Large intestine (tissue), 12 donors: ENCODE measurements at places on chromosomes 4 and X. TPM values are rescaled to one million over a fixed set of nuclear protein-coding genes. Genes with fewer than 3 reads are reported as not detected.

DNA sequence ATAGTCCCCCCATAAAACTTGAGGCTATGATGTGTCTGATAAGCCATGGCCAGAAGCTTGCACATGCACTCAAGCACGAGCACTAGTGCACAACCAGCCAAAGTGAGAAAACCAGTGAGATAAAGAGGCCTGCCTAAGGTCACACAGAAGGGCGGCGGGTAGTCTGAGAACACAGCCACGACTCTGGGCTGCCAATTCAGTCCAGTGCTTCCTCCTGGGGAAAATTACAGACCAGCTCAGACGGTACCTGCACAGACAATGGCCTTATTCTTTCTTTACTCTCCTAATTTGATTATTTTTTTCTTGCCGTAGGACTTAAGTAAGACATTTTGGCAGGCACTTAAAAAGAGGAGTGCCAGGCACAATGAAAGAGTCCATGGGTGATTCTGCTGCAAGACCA is 533.2 kb upstream of the FAT1 start:
- no peaks in the 10 kb centered on the region for H3K36me3 ChIP-seq
- no peak overlapping the region for H3K27ac ChIP-seq
- no peak overlapping the region for H3K4me3 ChIP-seq
- peaks cover 2% of the 10 kb centered on the region for H3K27me3 ChIP-seq

GRCh38 chr4:103757631-103758030 is 37.8 kb upstream of the TACR3 start:
- no peaks in the 10 kb centered on the region for H3K36me3 ChIP-seq
- no peak overlapping the region for H3K27ac ChIP-seq
- DNase-seq = no peak
- H3K27me3 ChIP-seq = no peaks in the 10 kb centered on the region
- no peak overlapping the region for H3K4me3 ChIP-seq
- H3K4me1 ChIP-seq = no peaks in the 10 kb centered on the region

- no peaks in the 10 kb centered on the region for H3K4me1 ChIP-seq
- H3K4me3 ChIP-seq = no peak overlapping the region
Observed at GRCh38 chr4:125021189-125021588, 293.6 kb upstream of the FAT4 start.

- no peaks in the 10 kb centered on the region for H3K36me3 ChIP-seq
- no peak overlapping the region for H3K4me3 ChIP-seq
- no peaks in the 10 kb centered on the region for H3K27me3 ChIP-seq
Observed at GRCh38 chr4:142549726-142550463, 296.2 kb downstream of the INPP4B start.

DNA sequence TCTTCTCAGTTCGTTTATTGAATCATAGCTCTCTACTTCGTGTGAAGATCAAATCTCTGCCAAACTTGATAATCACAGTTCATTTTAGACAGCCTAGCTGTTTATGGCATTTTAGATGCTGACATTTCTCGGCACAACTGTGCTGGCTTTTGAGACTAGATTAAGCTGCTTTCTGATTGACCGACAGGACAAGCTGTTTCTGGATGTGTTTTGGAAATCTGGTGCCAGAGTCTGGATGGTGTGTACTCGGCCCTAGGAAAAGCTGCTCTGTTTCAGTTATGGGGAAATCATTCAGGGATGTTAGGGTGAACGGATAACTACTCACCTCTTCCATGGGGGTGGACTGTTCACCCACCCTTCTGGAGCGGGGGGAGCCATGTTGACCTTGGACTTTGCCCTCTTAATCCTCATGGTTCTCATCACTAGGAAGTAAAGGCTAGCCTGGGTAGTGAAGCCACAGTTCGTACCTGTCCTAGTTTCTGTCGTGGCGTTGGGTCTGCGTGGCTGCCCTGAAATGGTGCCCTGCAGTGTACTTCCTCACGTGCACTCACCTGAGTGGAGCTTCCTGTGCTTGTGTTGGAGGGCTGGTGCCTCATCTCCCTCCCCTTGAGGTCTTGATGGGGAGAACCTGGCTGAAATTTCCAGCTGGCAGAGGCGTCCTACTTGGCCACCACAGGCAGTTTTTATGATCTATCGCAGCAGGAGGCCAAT is 13.7 kb upstream of the WDR1 start:
- H3K27me3 ChIP-seq = no peaks in the 10 kb centered on the region
- no peak for DNase-seq
- no peaks in the 10 kb centered on the region for H3K36me3 ChIP-seq
- H3K27ac ChIP-seq = no peak overlapping the region
- H3K4me3 ChIP-seq = no peak overlapping the region

DNA sequence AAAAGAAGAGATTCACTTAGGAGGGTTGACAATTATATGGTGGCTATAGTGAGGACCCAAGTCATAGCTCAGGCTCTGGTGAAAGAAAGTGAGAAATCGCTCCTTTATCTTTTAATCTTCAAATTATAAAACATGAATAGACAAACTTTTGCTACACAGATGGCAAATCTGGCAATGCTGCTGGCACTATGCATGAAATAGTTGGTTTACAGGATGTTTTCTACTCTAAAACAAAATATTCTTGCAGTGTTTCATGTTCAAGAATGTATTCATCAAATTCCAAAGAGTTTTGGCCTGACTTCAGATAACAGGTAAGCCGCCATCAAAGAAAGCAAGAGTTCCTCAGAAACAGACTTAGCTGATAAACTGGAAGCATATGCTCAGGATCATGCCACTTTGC is 801.2 kb downstream of the C4orf33 start:
- H3K4me3 ChIP-seq = no peak overlapping the region
- H3K4me1 ChIP-seq = no peaks in the 10 kb centered on the region
- no peaks in the 10 kb centered on the region for H3K36me3 ChIP-seq

Gene USP17L15
- polyA plus RNA-seq = not detected

Gene SOD3
- 5.3 TPM for polyA plus RNA-seq
